ENCODE measurements at places on chromosomes 13 and 19.

DNA sequence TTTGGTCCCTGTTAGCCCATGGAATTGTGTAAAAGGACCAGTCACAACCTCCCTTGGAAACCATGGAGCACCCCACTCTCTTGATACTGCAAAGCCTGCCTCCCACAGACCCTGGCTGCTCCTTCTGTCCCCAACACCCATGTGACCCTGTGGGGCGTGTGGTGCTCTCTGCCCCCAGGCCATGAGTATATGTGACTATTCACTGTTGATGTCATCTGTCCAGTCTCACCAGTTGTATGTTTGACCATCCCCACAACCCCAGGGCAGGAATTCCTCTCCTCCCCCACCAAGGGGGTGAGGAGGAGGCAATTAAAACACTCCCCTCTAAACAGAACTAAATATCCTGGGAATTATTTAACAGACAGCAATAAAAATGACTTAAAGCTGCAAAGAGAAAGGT lies 35.2 kb downstream of the KCTD15 start:
- DNase-seq, result no peak

- DNase-seq, result peak; percentile 22
Observed at GRCh38 chr13:21080593-21080891, 19.2 kb upstream of the LATS2 start.

DNA sequence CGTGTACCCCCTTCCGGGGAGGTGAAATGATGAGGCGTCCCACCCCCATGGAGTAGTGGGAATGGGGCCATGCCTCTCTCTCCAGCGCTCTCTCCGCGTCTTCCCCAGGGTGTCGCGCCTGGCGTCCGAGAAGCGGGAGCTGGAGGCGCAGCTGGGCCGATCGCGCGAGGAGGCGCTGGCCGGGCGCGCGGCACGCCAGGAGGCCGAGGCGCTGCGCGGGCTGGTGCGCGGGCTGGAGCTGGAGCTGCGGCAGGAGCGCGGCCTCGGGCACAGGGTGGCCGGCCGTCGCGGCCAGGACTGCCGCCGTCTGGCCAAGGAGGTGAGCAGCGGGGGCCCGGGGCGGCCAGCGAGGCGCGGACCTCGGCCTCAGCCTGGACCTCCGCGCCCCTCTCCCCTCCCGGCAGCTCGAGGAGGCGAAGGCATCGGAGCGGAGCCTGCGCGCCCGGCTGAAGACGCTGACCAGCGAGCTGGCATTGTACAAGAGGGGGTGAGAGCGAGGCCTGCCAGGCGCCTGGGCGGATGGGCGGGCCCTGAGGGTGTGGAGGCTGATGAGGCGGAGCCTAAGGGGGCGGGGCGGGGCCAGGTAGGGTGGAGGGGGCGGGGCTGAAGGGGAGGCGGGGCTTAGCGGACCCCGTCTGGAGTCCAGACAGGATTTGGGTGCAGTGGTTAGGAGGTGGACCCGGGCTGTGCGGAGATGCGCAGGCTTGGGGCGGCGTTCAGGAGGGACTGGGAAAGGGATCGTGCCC lies 7.7 kb downstream of the PGLYRP1 start:
- DNase-seq, result peak; percentile 35

- DNase-seq, result no peak
Observed at GRCh38 chr13:65032825-65033224, 2197.3 kb downstream of the PCDH9 start.

- DNase-seq, result no peak
Observed at GRCh38 chr19:30006207-30006606, 64.2 kb downstream of the URI1 start.

Measured in iris pigment epithelial cell (primary cell).